ENCODE measurements at places on chromosomes 7 and 10.

GRCh38 chr10:100370714-100371481, 23.9 kb downstream of the SCD start:
- peak; percentile 19 for DNase-seq

DNA sequence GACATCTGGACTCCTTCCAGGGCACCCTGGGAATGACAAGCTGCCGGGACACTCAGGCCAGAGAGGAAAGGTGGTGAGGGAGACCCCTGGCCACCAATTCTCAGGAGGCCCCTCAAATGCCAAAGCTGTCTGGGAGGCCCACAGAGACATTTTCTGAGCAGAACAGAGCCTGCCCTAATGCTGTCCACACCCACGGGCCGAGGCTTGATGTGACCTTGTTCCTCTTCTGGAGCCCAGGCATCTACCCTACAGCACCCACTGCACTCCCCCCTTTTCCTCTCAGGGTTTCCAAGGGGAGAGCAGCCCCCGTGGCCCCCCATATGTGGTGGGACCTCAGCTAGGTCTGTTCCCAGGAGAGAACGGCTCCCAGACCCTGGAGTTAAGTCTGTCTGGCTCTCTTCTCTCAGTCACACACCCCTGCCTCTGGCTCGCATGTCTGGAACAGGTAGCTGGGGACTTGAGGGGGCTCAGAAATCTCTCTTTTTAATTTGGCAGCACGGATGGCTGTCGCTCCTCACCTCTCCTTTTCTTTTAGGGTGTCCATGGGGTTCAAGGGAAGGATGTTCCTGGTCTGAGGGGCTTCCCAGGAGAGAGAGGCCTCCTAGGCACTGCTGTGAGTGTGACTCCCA, 16.8 kb upstream of the VOPP1 start:
- no peak for DNase-seq

DNA sequence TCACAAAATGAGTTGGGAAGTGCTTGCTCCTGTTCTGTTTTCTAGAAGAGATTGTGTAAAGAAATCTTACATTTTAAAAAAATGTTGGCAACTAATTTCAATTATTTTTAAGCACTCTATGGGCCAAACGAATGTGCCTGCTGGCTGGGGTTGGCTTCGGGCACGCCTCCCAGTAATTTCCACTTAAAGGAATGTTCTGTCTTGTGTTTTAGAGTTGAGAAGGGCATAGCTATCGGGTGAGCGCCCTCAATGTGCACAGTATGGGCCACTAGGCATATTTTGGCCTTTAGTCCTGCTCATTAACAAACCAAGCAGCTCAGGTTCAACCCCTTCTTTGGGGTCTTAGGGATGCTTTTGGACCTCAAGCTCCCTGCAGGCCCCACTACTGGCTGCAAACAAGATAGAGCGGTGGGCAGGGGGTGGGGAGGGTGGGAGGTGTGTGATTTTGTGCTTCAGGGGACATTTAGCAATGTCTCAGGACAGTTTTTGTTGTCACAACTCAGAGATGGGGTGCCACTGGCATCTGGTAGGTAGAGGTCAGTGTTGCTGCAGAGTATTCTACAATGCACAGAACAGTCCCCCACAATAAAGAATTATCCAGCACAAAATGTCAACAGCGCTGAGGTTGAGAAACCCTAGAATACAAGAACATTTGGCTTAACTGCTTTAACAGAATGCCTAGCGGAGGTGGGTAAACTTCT, 40.7 kb downstream of the TACC2 start:
- no peak for DNase-seq

- DNase-seq, result no peak
Measured at GRCh38 chr7:71349682-71350481, 217.9 kb downstream of the GALNT17 start.

GRCh38 chr10:116737627-116738327, 4.6 kb downstream of the HSPA12A start:
- no peak for DNase-seq

- DNase-seq, result no peak
Measured at GRCh38 chr7:158945519-158945918, 89.2 kb downstream of the DYNC2I1 start.

GRCh38 chr10:42958142-42958868, 118.6 kb upstream of the RET start:
- no peak for DNase-seq

DNA sequence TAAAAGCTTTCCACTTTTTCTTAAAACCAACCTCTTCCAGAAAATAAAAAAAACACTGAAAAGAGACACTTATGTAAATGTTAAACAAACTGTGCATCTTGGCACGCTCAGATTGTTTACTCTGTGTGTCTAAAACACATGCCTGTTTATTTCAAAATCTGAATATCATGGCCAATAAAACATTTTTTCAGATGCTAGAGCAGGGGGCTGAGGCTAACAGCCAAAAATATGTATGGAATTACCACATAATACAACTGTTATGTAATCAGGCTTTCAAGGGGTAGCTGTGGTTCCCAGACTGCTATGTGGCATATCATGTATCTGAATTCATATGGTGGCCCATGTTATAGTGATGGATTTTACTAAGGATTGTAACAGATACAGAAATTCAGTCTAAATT, 130.4 kb downstream of the HIBADH start:
- DNase-seq, result no peak

GRCh38 chr7:140607441-140607989, 33.1 kb downstream of the DENND2A start:
- DNase-seq, result no peak

DNA sequence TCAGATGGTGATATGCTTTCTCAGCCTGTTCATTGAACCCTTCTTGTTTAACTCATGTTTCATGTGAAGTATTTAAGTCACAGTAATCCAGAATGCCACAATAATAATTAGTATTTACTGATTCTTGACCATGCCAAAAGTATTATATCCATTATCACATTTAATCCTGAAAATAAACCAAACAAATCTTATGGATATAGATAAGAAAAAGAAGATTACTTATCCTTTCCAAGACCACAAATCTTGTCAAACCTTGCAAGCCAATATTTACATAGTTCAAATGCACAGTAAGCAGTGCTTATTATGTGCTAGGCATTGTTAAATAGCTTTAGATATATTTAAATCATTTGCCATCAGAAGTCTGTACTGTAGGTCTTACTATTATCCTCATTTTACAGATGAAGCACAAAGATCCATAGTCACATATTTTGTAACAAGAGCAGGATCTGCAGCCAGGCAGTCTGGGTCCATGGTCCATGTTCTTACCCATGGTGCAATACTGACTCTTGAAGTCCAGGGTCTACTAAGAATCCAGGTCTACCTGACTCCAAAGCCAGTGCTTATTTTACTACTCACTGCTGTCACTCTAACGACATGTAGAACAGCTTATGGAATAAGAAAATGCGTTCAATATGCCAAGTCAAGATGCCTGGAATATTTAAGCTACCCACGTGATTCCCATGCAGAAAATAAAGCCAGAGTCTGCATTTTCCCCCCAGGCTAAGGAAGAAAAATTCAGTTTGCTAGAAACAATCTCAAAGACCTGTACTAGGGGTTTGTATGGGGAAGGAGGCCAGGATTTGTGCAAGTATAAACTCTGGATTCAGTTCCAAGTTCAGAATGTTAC, 984.8 kb upstream of the LRRTM3 start:
- no peak for DNase-seq

GRCh38 chr10:92156874-92157773, 133.8 kb downstream of the CPEB3 start:
- no peak for DNase-seq

GRCh38 chr10:20048161-20048560, 231.9 kb downstream of the PLXDC2 start:
- DNase-seq, result no peak

DNA sequence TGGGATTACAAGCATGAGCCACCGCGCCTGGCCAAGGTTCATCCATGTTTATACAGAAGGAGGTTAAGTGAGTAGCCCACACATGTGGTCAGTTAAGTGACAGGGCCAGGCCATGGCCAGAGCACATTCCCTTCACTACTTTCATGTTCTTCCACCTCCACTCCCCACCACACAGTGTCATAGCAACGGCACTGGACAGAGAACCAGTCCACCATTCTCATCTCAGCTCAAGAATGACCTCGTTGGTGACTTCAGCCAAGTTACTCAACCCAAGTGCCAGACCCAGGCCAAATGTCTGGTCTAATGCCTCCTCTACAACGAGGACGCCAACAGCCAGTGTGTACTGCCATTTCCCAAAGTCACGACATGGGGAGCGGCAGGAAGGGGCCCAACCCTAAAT, 62.4 kb downstream of the INHBA start:
- no peak for DNase-seq

- no peak for DNase-seq
Measured at GRCh38 chr10:22625516-22626290, 88.7 kb downstream of the PIP4K2A start.

DNA sequence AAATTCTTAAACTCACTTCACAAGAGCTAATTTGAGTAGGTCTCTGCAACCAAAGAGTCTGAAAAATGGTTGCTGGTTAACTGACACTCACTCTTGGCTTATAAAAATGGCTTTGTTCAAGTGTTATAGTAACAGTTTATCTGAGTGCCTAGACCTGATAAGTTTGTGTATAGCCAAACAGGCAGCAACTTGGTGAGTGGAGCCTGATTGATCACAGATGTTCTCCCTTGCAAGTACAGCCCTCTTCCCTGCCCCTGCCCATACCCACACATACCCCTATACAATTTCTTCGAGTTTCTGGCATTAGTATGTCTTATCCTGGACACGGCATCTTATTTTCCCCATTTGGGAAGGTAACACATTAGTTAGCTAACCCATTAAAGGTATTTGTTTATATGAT, 149.5 kb downstream of the SLC16A9 start:
- no peak for DNase-seq

GRCh38 chr7:95092324-95092723, 184.9 kb downstream of the PPP1R9A start:
- no peak for DNase-seq

GRCh38 chr10:77041636-77042258, 595.9 kb downstream of the KCNMA1 start:
- DNase-seq, result no peak

GRCh38 chr10:20630092-20630643, 266.9 kb downstream of the NEBL start:
- no peak for DNase-seq

- DNase-seq, result no peak
Measured at GRCh38 chr10:17751781-17752445, at the start of gene TMEM236. Gene TMEM236 (plus strand): TSS chr10:17752201. CDS start chr10:17752296, 95 bp downstream.

GRCh38 chr7:44383566-44383965, 58.2 kb upstream of the CAMK2B start:
- no peak for DNase-seq

GRCh38 chr10:128642502-128642901, 516.3 kb upstream of the MKI67 start:
- DNase-seq, result no peak

DNA sequence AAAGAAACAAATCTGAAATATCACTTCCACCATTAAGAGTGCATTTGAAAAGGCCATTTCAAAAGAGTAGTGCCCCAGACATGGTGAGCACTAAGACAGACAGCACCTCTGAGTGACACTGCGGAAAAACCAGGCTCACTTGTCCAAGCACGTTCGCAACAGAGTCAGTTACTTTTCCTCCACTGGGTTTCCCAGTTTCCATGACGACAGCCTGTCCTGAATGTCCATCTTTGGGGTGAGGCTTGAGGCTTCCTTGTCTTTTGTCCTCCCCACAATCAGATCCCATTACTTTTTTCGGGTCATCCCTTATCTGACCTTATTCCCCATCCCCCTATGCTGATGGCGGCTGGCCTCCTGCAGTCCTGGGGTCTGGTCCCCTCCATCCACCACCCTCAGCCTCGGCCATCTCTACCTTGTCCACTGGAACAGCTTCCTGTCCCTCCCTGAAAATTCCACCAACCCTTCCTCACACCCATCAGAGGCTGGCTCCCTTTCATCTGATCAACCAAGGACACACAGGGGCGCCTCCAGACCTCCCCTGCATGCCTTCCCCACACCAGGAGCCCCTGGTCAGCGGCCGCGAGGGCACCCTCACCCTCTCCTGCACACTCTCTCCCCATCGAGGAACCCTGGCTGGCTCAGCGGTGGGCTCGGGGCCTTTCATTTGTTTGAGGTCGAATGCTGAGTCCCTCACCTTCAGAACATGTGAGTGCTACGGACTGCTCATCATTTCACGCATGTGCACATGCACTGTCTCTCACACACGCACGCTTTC, 363.6 kb downstream of the DNAJB6 start:
- no peak for DNase-seq

DNA sequence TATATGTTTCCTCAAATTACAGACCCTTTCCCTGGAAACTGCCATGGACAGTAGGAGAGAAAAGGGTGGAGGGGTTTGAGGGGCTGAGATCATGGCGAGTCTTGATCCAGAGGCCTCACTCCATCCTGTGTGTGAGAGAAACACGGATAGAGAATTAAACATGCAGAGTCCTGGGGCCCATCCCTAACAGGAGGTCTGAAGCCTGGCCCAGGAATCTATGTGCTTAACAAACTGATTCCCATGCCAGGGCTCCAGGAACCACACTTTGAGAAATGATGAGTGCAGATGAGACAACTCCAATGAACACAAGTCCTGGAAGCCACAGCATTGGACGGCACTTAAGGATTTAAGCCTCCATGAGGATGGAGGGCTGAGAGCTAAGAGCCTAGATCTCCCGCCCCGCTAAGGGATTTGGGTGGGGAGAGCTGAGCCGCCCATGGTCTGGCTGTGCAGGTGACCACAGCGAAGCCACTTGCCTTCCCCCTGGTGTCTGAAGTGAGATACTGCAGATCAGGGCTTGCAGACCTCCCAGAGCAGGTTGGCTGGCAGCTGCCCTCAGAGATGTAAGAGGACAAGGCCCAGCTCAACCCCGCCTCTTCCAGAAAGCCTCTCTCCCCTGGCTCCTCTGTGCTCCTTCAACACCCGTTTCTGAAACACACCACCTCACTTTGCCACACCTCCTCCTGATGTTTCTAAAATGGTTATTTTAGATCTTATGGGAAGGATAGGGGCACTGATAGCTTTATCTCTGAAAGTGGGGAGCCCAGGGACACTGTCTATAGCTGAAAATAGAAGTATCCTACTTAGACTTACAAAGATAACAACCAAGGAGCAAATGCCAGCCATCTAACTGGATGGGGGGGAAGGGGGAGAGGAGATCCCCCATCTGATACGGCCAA, 24.8 kb upstream of the EIF5AL1 start:
- DNase-seq, result no peak

- no peak for DNase-seq
Measured at GRCh38 chr7:27164045-27164366, 1.3 kb downstream of the HOXA9 start.

GRCh38 chr10:46050941-46051623, 5.0 kb upstream of the MSMB start:
- no peak for DNase-seq

GRCh38 chr7:152654971-152655370, 21.0 kb downstream of the XRCC2 start:
- no peak for DNase-seq

GRCh38 chr7:83427884-83428283, 221.1 kb downstream of the SEMA3E start:
- DNase-seq, result no peak

- DNase-seq, result no peak
Measured at GRCh38 chr10:26448706-26449435, 10.7 kb downstream of the APBB1IP start.

DNA sequence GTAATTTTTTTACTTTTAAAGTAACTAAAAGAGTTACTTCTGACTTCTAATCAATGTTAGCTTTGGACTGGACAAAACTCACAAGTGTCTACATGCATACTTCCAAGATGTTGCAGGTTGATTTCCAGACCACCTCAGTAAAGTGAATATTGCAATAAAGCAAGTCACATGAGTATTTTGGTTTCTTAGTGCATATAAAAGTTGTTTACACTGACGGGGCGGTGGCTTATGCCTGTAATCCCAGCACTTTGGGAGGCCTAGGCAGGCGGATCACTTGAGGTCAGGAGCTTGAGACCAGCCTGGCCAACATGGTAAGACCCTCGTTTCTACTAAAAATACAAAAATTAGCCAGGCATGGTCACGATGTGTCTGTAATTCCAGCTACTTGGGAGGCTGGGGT, 40.8 kb downstream of the PANK1 start:
- DNase-seq, result no peak
